Smooth muscle cell of trachea (primary cell): ENCODE measurements at places on chromosomes 12 and 14. TPM values are rescaled to one million over a fixed set of nuclear protein-coding genes. Genes with fewer than 3 reads are reported as not detected.

RNASE4 gene
- 26.6 and 29.3 TPM in 2 replicates for total RNA-seq

SOAT2 gene
- not detected in 2 replicates for total RNA-seq

GAS2L3 gene
- total RNA-seq = 15.5 and 44.1 TPM in 2 replicates

KRT74 gene
- not detected in 2 replicates for total RNA-seq

OTUB2 gene
- total RNA-seq = 1.7 and 2.8 TPM in 2 replicates

PMEL gene
- 0.33 and 1.6 TPM in 2 replicates for total RNA-seq

ANO2 gene
- total RNA-seq = 0.44 TPM in 1 of 2 replicates, not detected in the other
